ENCODE measurements at places on chromosomes 5 and 9.
A peak's percentile ranks its signal among the peaks of the same experiment; 100 is the strongest.

DNA sequence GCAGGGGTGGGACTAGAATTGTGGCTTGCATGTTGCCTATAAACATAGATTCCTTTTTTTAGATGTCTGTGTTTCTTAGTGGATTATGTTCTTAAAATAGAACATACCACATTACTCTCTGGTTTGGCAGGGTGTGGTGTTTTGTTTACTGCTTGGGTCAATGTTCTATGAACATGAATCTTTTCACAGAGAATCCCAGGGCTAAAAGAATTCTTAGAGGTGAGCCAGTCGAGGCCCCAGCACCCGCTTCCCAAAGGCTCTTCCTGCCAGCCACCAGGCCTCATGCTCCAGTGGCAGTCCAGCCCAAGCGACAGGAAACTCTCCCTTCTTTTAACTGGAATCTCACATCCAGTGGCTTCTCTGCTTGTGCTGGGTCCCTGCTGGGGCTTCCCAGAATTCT lies 126.6 kb downstream of the C9orf152 start:
- no peak for DNase-seq

GRCh38 chr9:97386733-97387503 lies 25.0 kb upstream of the TDRD7 start:
- peak; percentile 58 for DNase-seq

GRCh38 chr9:113787871-113788270 lies 88.2 kb upstream of the ZNF618 start:
- DNase-seq, result no peak

GRCh38 chr5:68465133-68465532 lies 249.6 kb downstream of the PIK3R1 start:
- no peak for DNase-seq

DNA sequence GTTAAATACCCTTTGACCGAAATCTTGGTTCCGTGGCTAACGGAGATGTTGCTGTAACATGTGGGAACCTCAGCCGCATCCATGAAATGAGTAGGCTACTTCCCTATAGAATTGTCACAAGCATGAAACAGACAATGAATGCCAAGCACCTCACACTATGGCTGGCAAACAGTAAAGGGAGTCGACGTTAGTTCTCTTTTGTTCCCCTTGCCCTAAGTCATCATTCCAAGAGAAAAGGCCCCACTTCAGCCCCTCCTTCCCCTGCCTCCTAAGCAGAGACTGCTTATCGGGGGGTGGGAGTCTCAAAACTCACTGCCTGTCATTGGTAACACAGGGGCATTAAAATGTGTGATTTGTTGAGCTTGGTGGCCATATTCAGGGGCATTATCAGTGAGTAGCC lies 159.6 kb downstream of the MAPKAP1 start:
- no peak for DNase-seq

All from effector CD4-positive, alpha-beta T cell (primary cell).